ENCODE measurements at places on chromosomes 7 and 10.

GRCh38 chr7:152574892-152575548 is 100.9 kb downstream of the XRCC2 start:
- no peak for DNase-seq

- DNase-seq = no peak
Measured at GRCh38 chr7:112286250-112287086, 80.0 kb downstream of the ZNF277 start.

- no peak for DNase-seq
Measured at GRCh38 chr10:78871796-78872195, 197.0 kb upstream of the ZMIZ1 start.

- DNase-seq = no peak
Measured at GRCh38 chr10:19785366-19785765, 30.9 kb upstream of the PLXDC2 start.

- DNase-seq = no peak
Measured at GRCh38 chr7:119783799-119784198, 489.2 kb upstream of the KCND2 start.

GRCh38 chr7:132030883-132031282 is 474.5 kb upstream of the PODXL start:
- no peak for DNase-seq

DNA sequence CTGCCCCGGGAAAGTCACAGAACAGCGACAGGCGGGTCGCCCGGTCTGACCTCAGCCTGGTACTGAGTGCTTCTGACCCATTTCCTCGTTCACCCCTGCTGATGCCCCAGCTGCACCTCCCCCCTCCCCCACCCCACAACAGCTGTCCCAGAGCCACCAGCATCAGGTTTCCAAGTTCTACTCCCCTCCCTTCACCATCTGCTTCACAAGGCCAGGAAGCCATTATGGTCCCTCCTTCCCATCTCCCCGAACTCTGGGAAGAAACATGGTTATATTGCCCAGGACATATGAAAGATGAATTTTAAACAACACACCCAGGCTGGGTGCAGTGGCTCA is 301.9 kb upstream of the GALNT17 start:
- no peak for DNase-seq

DNA sequence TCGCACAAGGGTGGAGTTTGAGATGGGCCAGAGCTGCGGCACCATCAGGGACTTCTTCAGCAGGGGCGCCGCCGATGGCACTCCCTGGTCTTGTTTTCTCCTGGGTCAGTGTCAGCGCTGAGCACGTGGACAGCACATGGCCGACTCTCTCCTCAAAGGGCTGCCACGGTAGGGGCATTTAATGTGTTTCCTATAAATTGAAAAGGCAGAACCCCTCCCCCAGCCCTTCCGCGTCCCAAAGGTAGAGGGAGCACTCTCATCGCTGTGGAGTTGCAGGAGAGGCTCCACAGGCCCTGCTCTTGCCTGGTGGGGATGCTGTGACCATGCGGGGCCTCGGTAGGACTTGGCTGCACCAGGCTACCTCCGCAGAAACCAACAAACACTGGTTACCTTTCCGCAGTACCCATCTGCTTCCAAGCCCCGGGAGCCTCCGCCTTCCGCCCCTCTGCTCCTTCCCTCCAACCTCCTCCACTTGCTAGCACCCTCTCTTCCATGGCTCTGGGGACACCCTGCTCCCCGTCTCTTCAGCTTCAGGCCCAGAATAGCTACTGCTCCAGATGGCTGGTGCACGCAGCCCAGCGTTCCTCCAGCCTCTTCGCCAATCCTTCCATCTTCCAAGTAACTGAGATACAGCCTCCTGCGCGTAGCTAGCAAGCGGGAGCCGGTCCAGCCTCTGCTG is 166.3 kb upstream of the ADCY1 start:
- no peak for DNase-seq

- DNase-seq = no peak
Measured at GRCh38 chr7:137172105-137172590, 171.4 kb downstream of the PTN start.

DNA sequence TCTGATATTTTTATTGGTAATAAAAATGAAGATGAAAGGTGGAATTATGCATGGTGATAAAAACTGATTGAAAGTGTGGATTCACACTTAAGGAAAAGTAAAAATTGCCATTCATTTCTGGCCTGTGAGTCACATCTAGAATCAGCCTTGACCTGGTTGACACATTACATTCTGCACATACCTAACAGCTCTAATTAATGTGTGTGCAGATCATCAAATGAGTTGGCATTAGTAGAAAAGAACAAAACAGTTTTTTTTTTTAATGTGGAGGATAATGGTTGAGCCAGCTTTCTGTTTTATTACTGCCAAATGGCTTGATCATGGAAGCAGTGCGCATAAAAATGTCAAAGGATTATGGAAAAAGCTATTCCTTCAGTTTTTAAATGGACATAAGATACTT is 142.6 kb upstream of the TMEM196 start:
- no peak for DNase-seq

GRCh38 chr7:28408105-28408959 is 4.0 kb upstream of the CREB5 start:
- no peak for DNase-seq

DNA sequence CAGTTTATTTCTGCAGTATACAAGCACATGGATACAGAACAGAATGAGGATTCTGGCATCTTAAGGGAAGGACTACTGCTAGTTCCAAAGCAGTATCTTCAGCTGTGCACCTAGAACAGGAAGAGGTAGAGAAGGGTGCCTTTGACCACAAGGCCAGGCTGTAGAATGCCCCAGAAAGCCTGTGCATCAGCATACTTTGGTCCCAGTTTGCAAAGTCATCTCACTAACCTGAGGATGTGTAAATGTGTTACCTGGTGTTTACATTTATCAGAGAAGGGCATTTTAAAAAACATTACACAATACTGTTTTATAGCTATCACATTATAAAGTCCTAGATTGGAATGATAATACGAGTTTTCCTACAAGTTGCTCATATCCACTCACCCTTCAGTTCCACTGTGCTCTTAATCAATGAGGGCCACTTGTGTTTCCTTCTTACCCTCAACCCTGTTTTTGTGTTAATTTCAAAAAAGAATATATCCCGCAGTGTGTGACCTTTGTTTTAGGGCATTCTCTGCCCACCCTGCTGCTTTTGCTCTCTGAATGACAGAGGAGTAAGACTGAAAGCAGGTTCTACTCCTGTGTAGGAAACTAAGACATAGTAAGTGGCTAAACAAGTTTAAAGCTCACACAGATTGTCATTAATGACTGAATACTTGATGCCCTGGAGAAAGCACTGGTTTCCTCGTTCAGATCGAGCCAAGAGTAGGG is 3.4 kb downstream of the SLC35G1 start:
- no peak for DNase-seq

DNA sequence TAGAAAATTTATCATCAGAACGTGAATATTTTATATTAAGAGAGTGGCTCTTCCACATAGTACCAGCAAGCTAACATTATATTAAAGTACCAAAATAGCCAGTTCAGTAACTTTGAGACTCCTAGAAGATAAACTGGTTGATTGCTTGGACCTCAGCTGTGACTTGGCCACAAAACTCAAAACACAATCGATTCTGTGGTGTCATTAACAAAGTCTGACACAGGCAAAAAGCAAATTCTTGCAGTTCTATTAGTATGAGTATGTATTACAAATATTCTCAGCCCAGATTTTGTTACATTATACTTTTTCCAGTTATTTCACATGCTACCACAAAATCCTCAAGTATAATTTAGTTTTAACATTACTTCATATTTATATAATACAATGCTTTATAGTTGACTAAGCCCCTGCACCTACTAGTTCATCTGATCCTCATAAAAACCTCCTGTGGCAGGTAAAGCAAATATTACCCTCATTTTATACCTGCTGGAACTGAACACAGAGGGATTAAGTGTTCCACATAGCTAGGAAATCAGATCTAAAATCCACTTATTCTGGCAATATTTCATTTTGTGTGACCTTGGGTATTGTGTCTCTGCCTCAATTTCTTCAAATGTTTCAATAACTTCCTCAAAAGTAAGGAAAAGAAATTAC is 279.9 kb upstream of the MKLN1 start:
- DNase-seq = no peak

DNA sequence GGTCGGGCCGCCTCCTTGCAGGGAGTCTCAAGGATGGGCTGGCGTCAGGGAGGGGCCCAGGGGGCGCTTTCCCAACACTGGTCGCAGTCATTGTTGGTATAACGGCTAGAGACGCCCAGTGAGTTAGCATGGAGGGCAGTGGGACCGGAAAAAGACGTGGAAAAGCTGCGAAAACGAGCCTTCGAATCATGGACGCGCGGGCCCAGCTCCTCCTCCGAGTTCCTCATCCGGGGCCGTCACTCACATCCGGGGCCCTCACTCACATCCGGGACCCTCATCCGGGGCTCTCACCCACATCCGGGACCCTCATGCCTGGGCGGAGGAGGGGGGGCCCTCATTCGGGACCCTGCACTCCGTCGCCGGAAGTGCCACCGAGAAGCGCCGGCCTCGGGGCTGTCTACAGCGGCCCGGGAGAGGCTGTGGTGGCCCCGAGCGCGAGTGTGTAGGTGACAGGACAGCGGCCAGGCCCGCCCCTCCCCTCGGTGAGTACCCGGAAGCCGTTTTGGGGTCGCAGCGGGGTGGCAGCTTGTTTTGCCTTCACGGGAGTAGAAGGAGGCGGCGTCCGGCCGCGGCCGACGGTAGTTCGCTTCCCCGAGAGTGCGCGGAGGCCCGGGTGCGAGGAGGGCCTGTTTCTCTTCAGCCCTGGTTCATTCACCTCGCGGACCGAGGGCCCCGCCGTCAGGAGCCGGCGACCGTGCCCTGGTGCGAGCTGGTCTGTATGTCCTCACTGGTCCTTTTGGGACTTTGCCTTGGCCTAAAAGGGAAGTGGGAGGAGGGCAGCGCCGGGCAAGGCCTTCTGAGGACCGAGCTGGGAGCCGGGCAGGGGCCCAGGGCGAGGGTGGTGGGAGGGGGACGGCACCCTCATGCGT is at the start of gene ZNF655:
ZNF655 (plus strand) TSS at position 337 of the 869 bp plus-strand sequence. CDS start 1,918 bp downstream, outside the sequence.
- DNase-seq = peak; percentile 71

DNA sequence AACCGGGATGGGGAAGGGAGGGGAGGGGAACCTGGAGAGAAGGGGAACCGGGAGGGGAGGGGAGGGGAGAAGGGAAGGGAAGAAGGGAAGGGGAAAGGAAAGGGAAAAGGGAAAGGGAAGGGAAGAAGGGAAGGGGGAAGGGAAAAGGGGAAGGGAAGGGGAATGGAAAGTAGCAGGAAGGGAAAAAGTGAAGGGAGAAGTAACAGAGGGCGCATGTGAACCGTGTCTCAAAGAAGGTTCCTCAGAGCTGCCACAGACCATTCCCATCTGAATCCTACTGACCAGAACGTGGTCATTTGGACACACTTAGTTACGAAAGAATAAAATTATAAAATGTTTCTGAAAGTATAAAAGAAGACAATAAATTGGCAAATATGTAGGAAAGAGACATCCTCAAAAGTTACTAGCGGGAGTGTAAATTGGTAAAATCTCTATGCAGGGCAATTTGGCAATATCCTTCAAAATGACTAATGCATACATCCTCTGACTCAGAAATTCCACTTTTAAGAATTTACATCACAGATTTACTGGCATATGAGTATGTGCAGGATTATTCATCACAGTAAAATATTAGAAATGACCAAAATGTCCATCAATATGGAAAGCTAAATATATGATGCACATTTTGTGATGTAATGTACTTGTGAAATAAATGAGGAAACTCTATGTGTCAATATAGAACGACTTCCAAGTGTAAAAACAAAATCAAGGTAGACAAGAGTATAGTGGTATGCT is 12.9 kb downstream of the C10orf67 start:
- no peak for DNase-seq

GRCh38 chr10:1177936-1178335 is 121.8 kb downstream of the WDR37 start:
- no peak for DNase-seq

DNA sequence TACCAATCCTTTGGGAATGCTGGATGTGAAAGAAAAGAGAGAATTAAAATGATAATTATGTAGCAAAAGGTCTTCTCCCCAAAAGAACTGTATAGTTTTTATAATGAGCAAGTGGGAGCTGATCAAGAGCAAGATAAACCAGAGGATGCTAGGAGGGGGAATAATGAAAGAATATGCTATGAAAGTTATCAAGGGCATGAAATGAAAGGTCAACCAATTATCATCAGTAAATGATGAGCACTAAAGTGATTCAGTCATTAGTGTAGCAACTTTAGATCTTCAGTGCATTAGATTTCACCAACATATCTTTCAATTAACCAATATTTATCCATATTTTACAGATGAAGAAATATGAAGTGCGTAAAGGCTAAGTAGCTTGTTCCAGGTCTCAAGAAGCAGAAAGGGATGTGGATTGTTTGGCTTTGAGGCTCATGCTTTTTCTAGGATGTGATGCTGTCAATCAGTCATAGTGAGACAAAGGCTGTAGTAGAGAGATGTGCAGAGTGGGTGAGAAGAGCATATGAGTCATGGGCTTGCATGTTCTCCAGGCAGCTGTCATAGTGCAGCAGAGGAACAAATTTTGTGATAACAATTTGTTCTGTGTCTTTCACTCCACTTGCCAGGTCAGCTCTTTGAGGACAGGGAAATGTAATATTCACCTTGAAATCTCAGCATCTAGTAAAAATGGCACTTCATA is 5.7 kb upstream of the OR2F2 start:
- DNase-seq = peak; percentile 1

- DNase-seq = no peak
Measured at GRCh38 chr7:134842886-134843430, 63.5 kb downstream of the CALD1 start.

GRCh38 chr10:43060291-43060690 is 16.6 kb upstream of the RET start:
- no peak for DNase-seq

DNA sequence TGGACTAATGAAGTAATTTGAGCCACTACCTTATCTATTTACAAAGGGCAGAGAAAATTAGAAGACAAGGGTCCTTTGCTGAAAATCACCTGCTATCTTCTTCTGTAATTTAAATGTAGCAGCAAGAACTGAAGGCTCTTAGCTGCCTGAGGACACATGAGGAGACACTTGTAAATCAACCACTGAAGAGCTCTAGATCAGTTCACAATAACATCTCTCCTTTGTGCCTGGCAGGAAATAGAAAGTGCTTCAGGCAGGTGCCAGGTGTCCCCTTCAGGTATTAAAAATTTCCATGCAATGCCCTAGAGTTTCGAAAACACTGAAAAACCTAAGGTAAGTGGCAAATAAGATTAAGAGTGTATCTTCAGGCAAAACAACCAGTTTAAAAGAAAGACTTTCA is 474.6 kb downstream of the GRM8 start:
- DNase-seq = no peak

- no peak for DNase-seq
Measured at GRCh38 chr7:3980300-3980643, 679.2 kb downstream of the SDK1 start.

GRCh38 chr7:38744746-38745145 is 113.6 kb upstream of the AMPH start:
- no peak for DNase-seq

GRCh38 chr7:90777041-90777440 is 180.9 kb downstream of the CDK14 start:
- no peak for DNase-seq

DNA sequence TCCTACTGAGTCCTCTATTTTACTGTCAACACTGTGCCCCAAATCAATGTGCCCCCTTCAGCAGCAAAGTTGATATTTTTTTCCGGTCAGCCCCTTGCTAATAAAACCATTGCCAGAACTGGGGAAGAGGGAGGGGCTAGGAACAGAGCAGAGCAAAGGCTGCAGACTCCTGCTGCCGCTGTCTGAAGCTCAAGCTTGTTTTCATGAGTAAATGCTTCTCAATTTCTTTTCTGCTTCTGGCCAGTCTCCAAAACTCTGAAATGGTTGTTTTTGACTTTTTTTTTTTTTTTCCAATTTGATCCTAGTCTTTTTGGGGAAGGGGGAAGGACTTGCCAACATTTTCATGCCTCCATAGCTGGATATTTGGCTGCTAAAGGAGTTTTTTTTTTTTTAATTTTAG is 26.7 kb upstream of the PROSER2 start:
- DNase-seq = no peak
